GF-D8 (cell line): ENCODE measurements at places on chromosomes 4 and X.

DNA sequence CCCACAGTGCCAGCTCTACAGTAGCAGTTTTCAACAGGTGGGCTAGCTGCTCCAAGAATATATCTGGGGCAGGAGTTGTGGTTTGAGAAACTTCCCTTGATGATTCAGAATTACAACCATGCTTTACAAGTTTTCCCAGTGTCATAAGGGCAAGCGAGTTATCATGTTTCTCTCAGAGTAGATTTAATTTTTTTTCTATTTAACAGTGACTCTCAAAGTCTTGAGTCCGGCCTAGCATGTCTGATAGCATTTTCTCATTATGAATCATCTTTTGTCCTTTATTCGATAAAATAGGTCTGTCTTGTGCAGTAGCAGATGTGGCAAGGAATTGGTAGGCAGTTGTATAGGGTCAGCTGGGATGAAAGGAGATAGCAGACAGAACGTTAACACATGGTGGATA lies 62.2 kb upstream of the SPANXD start:
- no peak for DNase-seq

GRCh38 chr4:82799006-82799881 lies 648 bp upstream of the SCD5 start:
- DNase-seq, result no peak

DNA sequence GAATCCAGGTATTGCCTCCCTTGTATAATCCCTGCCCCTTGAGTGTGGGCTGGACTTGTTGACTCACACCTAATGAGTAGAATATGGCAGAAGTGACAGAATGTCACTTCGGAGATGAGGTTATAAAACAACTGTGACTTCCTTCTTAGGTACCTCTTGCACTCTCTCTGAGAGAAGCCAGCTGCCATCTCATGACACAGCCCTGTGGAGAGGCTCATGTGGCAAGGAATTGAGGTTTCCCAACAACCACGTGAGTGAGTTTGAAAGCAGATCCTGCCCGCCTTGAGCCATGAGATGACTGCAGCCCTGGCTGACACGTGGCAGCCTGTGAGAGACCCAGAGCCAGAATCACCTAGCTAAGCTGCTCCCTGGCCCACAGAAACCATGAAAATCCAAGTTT lies 13.5 kb downstream of the ASB11 start:
- DNase-seq, result peak; percentile 74

GRCh38 chr4:87213421-87214075 lies 6.9 kb downstream of the KLHL8 start:
- DNase-seq, result no peak

DNA sequence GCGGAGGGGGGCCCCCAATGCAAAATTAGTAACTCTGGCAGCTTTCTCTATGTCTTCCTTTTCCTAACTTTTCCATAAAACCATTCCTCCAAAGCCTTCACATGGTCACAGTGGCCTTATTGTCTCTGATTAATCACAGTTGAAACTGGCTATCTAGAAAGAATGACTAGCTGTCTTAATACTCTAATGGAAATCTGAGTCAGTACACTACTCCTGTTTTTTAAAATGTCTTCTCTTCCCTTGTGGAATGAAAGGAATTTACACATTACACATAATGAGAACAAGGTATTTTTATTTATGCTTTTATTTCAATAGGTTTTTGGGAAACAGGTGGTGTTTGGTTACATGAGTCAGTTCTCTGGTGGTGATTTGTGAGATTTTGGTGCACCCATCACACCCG lies 66.3 kb upstream of the PUDP start:
- DNase-seq, result no peak

DNA sequence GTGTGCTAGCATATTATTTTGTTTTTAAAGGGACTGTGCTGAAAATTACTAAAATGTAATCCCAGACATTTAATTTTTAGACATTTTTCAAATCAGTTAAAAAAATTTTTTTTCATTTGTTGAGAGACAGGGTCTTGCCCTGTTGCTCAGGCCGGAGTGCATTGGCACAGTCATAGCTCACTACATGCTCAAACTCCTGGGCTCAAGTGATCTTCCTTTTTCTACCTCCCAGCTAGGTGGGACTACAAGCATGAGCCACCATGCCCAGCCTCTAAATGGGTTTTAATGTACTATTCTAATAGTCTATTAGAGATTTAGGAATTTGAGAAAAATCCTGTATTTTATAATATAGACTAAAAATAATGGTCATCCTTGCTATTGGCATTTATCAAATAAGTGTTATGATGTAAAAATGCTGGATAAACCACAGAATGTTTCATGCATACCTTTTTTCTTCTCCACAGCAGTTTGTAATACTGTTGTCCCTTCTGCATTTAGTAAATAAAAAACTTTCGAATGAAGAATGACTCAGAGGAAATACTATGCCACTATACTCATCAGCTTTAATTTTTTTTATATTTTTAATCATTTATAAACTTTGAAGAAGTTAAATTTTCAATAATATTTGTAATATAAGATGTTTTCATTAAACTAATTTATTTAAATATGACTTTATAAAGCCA lies 29.9 kb downstream of the CPEB2 start:
- no peak for DNase-seq

- DNase-seq, result peak; percentile 56
These were observed 74.7 kb downstream of the PAQR3 start for GRCh38 chr4:78864405-78865024.

DNA sequence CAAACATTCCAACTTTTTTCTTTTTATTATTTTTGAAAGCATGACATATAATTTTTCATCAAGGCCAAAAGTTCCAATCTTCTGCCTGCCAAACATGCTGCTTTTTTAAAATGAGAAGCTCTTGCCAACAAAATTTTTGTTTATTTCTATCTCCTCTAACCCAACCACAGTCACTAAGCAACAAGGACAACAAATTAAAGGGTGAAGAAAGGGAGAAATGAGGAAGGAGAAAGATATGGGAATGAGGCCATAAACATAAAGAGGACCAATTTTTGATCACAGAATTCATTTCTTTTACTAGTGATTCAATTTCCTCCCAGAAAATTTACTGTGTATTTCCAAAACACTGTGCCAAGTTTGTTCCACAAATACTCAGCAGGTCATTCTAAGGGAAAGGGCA lies 537.0 kb upstream of the DIAPH2 start:
- no peak for DNase-seq

- no peak for DNase-seq
These were observed 8.3 kb downstream of the SH2D1A start for GRCh38 chrX:124354648-124355047.

- DNase-seq, result no peak
These were observed 263.0 kb downstream of the FRMPD4 start for GRCh38 chrX:12401252-12401651.

GRCh38 chrX:19785647-19786046 lies 101.8 kb downstream of the SH3KBP1 start:
- DNase-seq, result no peak

- no peak for DNase-seq
These were observed 106.0 kb downstream of the TMEM144 start for GRCh38 chr4:158316264-158316663.

- DNase-seq, result peak; percentile 2
These were observed 26.0 kb downstream of the KIT start for GRCh38 chr4:54683616-54684346.

DNA sequence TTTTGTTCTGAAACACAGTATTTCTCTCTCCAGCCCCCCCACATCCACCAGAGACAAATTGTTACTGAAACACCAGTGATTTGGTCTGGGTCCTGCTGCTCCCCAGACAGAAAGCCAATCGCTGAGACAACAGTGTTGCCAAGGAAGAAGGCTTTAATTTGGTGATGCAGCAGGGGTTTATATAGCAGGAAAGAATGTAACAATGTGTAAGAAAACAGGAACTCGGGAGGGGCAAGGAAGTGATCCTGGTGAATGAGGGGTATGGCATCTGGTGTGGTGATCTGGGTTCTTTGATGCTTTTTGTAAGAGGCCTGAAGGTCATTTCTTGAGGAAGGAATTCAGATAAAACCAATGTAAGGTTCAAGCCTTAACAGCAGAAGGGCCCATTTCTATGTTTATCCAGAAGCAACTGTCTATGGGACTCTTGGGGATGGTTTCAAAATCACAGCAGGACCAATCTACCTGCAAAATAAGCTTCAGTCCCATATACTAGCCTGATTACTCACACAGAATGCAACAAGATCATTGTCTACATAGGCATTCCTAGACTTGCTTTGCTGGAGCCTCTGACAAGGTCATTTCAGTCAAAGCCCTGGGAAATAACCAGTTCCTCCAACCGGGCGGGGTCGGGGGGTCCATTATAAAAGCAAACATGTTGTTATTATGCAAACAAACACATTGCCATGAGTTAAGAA lies 445.2 kb upstream of the ZFP42 start:
- no peak for DNase-seq

DNA sequence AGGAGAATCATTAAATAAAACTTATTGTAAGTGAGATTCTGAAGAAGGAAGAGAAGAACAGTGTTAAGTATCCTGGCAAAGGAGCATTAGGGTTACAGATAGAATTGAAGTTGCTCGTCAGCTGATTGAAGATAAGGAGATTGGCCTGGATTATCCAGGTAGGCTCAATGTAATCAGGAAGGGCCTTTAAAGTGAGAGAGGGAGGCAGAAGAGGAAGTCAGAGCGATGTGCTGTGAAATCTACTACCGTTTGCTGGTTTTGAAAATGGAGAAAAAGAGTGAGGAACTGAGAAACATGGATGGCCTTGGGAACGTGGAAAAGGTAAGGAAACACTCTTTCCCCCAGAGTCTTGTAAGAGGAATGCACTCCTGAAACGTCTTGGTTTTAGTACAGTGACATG lies 245.7 kb downstream of the ANTXR2 start:
- no peak for DNase-seq

GRCh38 chr4:8488791-8489369 lies 48.3 kb downstream of the TRMT44 start:
- DNase-seq, result no peak

- DNase-seq, result no peak
These were observed 28.9 kb upstream of the HMX1 start for GRCh38 chr4:8900588-8900987.

DNA sequence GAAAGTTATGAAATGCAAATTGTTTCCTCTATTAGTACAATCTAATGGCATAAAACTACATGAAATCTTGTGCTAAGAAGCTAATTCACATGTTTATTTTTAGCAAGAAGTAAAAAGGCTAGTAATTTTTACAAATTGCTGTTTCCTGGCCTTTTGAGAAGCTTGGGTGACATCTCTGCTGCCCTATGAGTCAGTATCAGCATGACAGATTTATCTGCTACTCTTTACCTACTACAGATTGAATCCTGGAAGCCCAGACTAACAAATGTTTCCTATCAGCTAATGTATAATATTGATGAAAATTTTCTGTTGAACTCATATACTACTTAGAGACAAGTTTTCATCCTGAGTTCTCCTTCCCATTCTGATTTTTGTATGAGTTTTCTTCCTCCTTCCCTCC lies 232.4 kb downstream of the DCTD start:
- no peak for DNase-seq

- no peak for DNase-seq
These were observed 25.6 kb upstream of the CRMP1 start for GRCh38 chr4:5918331-5918985.

- no peak for DNase-seq
These were observed 92.2 kb downstream of the MAML3 start for GRCh38 chr4:140061659-140062289.

- DNase-seq, result no peak
These were observed 6.3 kb downstream of the ALG13 start for GRCh38 chrX:111687305-111687704.

DNA sequence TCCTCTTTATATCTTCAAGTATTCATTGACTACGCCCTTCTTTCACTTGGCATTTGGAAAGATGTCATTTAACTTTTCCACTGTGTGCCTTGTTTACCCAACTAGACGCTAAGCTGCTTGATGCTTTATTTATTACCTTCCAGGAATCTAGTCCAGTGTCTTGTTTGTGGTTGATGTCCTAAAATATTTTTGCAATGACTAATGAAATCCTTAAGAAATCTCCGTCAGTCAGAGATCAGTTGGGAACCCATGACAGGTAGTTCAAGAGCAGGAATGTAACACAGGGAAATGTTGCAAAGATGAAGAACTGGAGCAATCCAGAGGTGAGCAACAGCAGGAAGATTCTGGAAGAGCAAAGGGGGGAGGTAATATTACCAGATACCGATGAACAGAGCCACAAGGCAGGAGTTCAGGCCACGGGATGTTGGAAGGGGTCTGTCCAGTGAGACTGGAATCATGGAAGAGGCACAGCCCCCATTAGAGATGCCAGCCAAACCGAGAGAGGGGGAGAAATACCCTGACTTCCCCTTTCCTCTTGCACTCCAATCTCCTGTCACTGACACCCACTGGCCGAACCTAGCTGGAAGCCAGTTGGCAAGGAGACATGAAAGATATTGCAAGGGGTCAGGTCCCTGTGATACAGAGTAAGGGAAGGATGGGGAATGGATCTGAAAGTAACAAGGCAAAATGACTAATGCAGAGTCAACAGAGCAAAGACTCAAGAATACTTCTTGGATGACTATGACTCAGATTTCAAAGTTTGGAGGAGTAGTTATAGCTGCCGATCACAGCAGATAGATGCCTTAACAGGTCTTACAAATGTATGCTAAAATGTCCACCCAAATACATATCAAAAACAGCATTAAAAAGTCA lies 62.7 kb upstream of the PHKA2 start:
- DNase-seq, result no peak

GRCh38 chr4:108830509-108831244 lies 67.8 kb upstream of the ETNPPL start:
- no peak for DNase-seq

DNA sequence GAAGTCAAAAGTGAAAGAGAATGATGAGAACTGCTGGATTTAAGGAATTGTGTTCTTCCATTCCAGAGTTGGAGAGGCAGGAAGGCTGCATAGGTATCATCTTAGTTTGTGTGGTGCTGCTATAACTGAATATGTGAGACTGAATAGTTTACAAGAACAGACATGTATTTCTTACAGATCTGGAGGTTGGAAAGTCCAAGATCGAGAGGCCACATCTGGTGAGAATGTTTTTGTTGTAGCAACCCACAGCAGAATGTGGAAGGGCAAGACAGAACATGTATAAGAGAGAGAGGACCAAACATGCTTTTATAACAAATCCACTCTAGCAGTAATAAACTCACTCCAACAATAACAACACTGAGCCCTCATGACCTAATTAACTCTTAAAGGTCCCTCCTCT lies 408.6 kb downstream of the FAM47B start:
- DNase-seq, result no peak

- DNase-seq, result no peak
These were observed 25.4 kb upstream of the AFAP1 start for GRCh38 chr4:7964890-7965662.

DNA sequence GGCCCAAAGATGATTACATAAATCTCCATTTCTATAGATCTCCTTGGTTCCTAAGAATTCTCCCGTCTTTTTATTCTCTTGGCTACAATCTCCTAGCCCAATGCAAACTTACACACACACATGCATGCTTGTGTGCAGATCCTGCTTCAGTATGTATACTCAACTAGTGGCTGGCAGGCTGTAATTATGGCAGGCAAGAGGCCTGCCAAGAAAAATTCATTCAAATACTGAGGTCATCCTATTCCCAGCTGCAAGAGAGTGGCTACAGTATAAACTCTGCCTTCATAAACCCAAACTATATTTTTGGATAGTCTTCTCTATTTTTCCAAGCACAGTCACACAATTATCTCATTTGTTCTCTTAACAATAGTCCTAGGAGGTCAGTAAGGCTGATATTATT lies 95.2 kb downstream of the SHROOM4 start:
- DNase-seq, result no peak

GRCh38 chr4:125368671-125369081 lies 53.9 kb downstream of the FAT4 start:
- no peak for DNase-seq
